ENCODE measurements at places on chromosomes 6 and 20.

- no peak for DNase-seq
Measured at GRCh38 chr6:14929291-14929690, 316.6 kb upstream of the JARID2 start.

- DNase-seq: no peak
Measured at GRCh38 chr20:10605547-10606195, 68.1 kb downstream of the JAG1 start.

GRCh38 chr6:129732034-129732433 lies 22.1 kb upstream of the ARHGAP18 start:
- DNase-seq: no peak

- no peak for DNase-seq
Measured at GRCh38 chr20:37393863-37394542, 48.1 kb downstream of the SRC start.
